Body of pancreas (tissue), 4 donors: ENCODE measurements at places on chromosomes 1 and 21. TPM values are rescaled to one million over a fixed set of nuclear protein-coding genes. Genes with fewer than 3 reads are reported as not detected.

The IGSF9 gene
- total RNA-seq, result 4.9 TPM

The CDC42 gene
- total RNA-seq, result 39.9 TPM

The LRRC71 gene
- not detected for total RNA-seq

DNA sequence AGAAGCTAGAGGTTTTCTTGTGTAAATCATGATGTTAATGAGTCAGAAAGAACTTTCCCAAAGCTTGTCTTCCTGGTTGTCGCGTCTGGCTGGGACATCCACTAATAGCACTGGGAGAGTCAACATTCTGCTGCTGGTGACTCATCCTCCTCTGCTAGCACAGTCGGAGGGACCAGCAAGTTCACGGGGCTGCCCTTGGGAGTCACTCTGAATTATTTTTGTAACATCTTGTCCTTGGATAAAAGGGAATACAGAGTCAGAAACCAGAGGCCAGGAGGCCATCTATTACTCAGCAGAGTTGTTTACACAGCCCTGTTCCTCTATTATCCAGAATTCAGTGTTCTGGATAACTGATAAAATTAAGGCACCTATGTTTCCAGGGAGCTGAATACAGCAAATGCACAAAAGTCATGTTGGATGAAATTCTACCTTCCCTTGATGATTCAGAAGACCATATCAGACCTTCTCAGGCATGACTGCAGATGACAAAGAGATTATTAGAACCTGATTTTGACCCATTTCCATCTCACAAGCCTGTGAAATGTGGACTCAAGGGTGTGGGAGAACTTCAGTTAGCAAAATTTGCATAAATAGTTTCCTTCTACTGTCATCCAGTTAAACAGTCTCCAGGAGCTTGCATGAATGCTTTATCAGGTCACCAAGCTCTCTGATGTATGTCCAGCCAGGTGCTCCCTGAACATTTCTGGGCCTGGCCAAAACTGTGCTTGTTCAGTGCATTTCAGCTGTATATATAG is 68.1 kb downstream of the JAK1 start:
- peak; percentile 93 for DNase-seq

GRCh38 chr1:53142226-53142853 is at the start of gene SLC1A7:
Gene SLC1A7, minus strand, starts transcription at chr1:53142638. Its CDS starts 189 bp downstream, at chr1:53142449.
- DNase-seq, result no peak

DNA sequence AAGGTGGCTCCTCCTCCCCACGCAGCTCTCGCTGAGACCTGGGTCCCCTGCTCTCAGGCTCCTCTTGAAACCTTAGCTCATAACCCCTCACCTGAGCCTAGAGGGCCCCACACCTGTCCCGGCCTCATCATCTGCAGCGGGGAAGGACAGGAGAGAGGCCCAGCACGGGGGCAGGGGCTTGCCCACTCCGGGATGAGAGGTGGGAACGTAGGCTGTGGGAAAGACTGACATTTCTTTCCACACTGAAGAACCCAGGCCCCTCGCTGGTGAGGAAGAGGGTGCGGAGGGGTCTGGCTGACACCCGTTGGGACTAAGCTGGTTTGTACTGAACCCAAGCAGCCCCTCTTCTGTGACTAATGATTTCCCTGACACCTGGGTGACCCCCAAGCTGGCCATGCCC is 14.0 kb upstream of the NES start:
- no peak for DNase-seq
